Dermis blood vessel endothelial cell (primary cell): ENCODE measurements at places on chromosomes 11 and 22.

- DNase-seq = no peak
Observed at GRCh38 chr22:49203091-49203858, 624.4 kb downstream of the BRD1 start.

DNA sequence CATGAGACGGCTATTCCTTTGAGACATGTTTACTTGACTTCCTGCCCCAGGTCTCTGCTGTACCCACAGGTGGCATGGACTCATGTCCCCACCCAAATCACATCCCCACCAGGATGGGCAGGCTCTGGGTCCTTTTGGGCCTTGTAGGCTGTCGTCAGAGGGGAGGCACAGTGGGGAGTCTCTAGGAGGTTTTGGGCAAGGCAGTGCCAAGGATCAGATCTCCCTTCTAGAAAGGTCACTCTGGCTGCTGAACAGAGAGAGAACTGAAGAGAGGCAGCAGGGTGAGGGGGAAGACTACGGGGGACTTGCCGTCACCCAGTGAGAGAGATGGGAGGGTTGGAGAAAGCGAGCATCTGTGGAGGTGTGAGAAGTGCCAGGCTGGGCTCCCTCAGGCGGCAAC lies 4.6 kb upstream of the KCNQ1OT1 start:
- DNase-seq = no peak

DNA sequence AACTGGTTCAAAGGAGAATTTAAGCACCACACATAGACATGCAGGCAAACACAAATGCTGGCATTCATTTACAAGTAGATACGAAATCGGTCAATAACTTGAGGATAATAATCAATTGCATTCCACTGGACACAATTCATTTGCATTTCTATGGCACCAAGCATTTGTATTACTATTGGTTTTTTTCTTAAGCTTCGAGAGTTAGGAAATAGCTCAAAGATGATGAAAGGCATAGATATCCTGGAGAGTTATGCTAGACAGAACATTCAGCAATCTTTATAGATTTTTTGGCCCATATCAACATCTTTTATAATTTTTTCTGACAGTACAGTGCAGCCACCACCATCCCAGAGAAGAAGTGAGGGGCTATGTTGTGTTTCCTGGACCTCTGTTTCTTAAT lies 544.4 kb downstream of the MIAT start:
- no peak for DNase-seq

- no peak for DNase-seq
Observed at GRCh38 chr11:116928102-116928777, 90.8 kb upstream of the APOA1 start.

DNA sequence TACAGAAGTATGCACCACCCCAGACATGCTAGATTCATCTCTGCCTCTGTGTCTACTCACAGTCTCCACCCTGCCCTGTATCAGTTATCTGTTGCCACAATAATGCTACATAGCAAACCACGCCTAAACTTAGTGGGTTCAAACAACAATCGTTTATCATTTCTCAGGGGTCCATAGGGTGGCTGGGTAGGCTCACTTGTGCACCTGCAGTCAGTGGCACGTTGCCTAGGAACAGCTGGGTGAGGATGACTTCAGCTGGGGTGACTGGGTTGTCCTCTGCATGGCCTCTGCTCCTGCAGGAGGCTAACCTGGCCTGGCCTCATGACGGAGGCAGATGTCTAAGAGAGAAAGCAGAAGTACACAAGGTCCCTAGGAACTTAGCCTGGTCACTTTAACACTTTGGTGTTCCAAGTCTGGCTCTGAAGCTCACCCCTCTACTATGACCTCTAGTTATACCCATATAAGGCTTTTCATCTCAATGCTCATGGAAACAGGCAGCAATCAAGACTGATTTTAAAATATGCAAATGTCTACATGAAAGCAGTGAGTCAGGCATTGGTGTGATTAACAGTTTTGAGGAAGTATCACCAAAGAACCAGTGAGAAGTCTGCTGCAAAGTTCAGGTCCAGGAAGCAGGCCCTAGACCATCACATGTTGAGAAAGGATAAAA lies 10.7 kb downstream of the OLFML1 start:
- DNase-seq = no peak

GRCh38 chr22:46019351-46019750 lies 42.4 kb upstream of the WNT7B start:
- no peak for DNase-seq

DNA sequence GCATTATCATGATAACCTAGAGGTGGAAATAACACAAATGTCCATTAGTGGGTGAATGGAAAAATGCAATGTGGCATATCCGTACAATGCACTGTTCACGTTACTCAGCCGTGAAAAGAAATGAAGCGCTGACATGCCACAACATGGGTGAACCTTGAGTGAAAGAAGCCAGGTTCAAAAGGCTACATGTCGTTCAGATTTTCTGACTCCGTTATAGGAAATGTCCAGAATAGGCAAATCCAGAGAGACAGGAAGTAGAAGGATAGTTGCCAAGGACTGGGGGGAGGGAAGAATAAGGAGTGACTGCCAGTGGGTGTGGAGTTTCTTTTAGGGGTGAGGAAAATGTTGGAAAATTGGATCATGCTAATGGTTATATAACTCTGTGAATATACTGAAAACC lies 133.8 kb downstream of the ATXN10 start:
- DNase-seq = peak; percentile 18

GRCh38 chr11:126415128-126415527 lies 59.6 kb downstream of the ST3GAL4 start:
- no peak for DNase-seq

DNA sequence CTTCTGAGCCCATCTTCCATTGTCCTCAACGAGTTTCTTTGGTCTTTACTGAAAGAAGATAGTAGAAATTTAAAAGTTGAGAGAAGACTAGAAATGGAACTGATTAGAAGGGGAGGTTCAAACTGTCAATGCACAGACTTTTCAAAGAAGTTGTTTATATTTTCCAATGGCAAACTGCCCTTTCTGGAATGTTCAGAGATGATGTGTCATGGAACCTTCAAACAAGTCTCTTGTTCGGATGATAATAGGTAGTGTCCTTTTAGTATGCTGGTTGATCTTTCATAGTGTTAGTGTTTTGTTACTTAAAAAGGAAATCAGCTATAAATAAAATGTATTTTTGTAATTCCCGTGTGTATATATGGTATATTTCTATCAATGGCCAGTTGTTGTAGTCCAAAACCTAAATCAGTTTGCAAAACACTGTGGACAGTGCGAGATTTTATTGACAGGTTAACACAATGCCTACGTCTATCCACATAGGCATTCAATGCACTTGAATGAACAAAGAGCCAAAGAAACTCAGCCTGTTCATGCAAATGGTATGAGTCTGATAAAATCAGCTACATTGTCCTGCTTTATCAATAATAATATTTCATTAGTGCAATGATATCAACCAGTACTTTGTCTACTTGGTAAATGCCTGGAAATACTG lies 30.9 kb downstream of the C11orf91 start:
- no peak for DNase-seq

DNA sequence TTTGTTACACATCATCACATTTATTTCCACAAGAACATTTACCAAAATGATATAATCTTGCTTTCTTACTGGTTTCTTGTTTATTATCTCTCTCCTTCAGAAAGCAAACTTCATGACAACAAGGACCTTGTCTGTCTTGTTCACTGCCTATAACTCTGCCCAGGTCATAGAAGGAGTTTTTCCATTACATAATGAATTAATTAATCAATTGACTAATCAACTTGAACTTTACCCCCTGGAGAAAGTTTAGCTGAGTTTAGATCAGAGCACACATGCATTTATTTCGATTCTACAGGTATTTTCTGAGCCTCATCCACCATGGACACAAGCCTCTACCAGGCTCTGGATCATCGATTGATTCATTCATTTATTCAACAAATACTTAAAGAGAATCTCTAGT lies 6.3 kb upstream of the PRG2 start:
- DNase-seq = no peak

- no peak for DNase-seq
Observed at GRCh38 chr11:83599066-83599465, 312.9 kb upstream of the CCDC90B start.

DNA sequence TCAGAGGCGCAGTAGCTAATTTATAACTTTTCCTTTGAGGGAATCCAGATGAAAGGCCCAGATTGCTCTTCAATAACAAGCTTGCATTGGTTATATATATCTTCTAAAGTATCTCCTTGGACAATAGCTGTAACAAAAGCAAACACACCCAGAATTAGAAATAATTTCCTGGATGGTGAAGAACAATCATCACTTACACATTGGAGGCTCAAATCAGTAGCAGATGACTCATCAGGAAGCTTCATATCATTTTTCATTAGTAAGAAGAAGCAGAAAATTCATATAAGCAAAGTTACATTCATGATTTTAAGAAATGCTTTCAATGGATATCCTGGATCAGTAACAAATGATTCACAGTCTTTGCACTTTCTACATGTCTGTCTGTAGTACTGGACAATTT lies 173.6 kb upstream of the CCDC90B start:
- DNase-seq = peak; percentile 2

DNA sequence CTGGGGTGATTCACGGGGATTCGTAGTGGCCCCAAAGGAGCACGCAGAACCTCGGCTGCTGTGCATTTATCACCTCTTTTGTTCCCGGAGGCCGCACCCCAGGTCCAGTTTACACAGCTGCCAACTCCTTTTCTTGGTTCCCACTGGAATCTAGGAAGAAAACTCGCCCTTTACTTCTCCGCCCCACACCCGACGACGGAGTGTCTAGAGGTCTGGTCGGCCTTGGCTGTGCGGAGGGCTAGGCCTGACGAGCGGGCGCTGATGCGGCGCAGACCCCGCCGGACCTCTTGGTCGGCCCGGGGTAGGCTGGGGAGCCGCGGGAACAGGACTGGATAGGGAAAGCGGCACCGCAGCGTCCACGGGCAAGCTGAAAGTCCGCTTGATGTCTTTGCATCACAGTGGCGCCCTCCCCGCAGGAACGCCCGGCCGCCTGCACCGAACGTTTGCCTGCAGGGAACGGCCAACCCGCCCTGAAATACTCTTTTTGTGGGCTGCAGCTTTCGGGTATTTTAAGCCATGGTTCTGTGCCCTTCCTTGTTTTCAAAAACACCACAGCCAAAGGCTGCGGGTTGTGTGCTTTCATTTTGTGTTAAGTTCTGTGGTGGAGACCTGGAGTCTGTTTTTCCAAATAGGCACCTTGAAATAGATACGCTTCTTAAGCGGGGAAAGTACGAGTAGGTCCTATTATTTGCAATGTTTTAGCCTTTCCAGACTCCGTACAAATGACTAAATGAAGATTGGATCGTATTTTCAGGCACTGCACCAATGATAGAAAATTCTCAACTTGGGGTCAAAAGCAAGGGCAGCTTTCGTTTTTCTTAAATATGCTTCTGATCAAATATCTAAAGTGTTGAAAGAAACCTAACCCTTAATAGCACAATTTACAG lies 829 bp upstream of the ZBED5 start:
- DNase-seq = peak; percentile 69

DNA sequence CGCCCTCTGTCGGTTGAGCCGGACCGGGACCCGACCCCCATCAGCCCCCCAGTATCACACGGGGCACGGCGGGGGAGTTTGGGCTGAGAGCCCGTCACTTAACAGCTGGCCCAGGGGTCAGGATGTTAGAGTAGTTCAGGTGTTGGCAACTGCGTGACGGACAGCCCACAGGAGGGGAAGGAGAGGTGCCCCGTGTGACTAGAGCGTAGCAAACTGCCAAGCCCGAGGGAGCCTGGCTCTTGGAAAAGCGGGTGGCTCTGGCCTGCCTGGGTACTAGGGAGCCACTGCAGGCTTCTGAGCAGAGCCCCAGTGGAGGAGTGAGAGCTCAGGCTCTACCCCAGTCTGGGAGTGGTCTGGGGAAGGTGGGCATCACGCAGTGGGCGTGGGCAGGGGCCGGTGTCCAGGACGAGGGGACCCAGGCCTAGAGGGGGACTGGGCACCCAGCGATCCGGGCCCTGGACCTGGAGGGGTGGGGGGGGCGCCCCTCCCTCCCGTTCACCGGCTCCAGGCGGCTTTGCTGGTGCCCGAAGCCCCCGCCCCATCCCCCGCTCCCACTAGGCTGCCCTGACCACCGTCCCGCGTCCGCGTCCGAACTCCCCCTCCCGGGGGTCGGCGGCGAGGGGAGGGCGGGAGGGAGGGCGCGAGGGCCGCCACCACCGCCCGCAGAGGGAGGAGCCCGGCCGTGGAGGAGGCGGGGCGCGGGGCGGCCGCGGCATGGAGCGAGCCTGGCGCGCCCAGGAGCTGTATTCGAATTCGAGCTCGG lies 24.4 kb downstream of the SHANK3 start:
- no peak for DNase-seq

- DNase-seq = peak; percentile 62
Observed at GRCh38 chr22:37749831-37750595, 53.2 kb downstream of the TRIOBP start.
